SHP77 (cell line): ENCODE measurements at places on chromosomes 5 and 9.

- no peak for DNase-seq
These were observed 79.1 kb downstream of the ZNF618 start for GRCh38 chr9:113955076-113955752.

GRCh38 chr9:15782106-15782505, 229.3 kb downstream of the CCDC171 start:
- DNase-seq, result no peak

DNA sequence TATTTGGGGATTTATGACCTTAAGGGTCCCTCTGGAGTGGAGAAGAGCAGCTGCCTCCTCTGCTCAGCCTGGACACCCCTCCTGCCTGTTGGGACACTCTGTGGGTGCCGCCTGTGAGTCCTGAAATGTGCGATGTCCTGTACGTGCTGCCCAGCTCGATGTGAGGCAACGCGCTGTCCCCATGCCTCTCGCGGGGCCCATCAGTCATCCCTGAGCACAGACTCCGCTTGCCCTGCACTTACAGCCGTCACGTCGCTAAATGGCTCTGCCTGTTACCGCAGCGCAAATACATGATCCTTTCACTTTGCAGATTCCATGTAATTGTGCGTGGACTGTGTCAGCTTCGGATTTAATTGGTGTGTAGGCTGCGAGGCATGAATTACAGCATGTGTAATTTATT, 27.1 kb downstream of the IRX4 start:
- no peak for DNase-seq

DNA sequence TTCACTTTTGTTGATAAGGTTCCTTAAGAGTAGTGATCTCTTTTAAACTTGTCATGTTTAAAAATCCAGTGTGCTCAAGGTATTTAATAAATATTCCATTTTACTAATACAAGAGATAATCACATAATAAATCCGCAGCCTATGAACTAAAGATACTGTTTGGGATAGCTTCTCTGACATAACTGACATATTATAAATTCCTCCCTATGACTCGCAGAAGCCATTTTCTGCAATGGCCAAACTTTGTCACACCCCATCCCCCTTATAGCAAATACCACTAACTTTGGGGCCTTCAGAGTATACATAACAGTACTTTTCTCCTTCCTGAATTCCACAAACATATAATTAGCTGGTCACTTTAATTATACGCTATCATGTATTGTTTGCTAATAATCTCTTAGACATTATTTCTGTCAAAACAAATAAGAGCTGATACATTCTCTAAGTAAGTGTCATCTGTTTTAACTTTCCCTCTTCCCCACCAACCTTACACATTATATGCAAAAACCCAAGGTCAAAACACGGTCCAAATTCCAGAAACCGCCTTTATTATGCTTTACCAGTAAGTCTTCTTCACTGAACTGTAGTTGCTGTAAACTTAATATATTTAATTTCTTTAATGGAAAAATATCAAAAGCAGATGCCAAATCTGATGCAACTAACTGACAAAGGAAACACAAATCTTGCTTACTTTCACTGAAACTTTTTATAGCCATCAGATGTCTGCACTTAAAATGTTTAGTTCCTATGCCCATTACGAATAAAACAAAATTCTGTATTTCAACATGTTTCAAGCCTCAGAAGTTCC, 971 bp downstream of the TMEM267 start:
- DNase-seq, result no peak

DNA sequence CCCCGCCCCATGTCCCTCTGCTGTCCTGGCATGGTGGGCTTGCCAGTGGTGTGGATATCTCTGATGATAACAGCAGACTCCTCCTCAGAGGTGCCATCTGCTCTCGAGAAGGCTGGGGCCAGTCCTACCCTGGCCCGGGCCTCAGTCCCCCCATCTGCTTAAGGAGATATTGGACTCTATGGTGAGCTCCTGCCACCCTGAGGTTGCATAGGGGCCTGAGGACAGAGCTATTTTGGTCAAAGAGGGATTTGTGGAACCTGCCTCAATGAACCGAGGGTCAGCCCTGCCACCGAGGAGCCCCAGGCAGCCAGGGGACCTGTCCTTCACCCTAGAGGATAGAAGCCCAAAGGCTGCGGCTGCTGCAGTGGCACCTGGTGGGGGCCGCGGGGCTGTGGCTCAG, 32.6 kb downstream of the NTNG2 start:
- no peak for DNase-seq

- DNase-seq, result no peak
These were observed at the start of gene PCDHGA2 for GRCh38 chr5:141338538-141339306. TSS of gene PCDHGA2 (plus strand) at chr5:141338760.

- no peak for DNase-seq
These were observed 105.2 kb upstream of the CACNA1B start for GRCh38 chr9:137772281-137772873.
